ENCODE measurements at places on chromosomes 6 and 20.

DNA sequence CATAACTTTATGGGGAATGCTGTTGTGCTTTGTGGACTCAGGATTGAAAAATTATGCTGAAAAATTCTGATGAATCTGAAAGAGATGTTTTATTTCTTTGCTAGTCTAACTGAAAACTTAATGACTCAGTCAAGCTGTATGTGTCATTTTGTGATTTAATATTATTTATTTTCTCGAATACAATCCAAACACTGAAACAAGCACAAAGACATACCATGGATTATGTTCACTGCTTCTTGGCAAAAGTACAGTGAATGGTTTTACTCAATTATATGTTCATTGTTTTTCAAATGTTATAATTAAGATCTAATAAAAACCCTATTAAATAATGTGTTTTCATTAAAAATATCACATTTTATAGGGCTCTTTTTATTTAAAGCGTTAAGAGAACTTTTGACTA lies 330.6 kb upstream of the EPHA7 start:
- no peak for DNase-seq
- peaks cover 13% of the 10 kb centered on the region for H3K4me1 ChIP-seq
- no peak overlapping the region for H3K27ac ChIP-seq

DNA sequence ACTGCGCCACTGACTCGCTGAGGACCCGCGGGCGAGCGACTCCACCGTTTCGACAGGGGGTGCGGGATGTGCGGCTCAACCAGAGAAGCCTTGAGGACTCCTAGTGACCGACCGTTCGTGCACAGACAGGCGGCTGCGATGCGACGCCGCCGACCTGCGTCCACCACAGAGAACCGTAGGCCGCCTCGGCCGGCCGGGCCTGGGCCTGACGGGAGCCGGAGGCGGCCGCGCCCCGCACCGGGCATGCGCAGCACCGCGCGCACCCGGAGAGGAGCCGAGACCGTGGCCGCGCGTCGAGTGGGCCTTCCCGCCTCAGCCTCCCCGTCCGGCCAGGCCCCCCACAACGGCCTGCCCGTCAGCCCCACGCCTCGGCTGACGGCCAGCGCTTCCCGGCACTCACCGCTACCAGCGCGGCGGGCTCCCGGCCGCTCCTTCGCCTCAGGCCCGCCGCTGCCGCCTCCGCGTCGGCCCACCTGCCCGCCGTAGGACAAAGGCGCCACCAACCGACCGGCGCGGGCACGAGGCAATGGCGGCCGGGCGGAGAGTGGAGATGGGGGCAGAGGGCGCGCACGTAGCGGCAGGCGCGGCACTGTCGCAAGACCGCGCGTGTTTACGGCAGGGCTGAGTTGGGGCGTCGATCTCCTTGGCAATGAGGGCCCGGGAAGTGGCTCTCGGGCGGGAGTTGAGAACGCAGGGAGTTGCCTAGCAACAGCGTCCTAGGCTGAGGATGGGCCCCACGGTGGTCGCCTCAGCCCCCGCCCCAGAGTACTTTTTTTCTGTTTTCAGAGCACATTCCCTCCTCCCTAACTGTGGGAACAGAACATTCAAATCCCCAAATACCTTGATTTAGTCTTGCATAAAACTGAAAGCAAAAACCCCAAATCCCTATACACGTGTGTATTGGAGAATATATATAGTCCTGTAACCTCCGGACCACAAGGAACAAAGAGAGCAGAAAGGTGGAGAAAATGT lies at the start of gene NCOA5:
NCOA5 (minus strand) TSS at position 546 of the 972 bp plus-strand sequence. CDS start 10,538 bp downstream, outside the sequence.
- H3K27ac ChIP-seq = peak within 1 kb of the TSS; percentile 95
- H3K4me1 ChIP-seq = peaks cover 48% of the 10 kb centered on the region
- no peaks in the 10 kb centered on the region for H3K27me3 ChIP-seq
- peak; percentile 99 for DNase-seq
- H3K4me3 ChIP-seq = peak within 1 kb of the TSS; percentile 85
- no peaks in the 10 kb centered on the region for H3K36me3 ChIP-seq

DNA sequence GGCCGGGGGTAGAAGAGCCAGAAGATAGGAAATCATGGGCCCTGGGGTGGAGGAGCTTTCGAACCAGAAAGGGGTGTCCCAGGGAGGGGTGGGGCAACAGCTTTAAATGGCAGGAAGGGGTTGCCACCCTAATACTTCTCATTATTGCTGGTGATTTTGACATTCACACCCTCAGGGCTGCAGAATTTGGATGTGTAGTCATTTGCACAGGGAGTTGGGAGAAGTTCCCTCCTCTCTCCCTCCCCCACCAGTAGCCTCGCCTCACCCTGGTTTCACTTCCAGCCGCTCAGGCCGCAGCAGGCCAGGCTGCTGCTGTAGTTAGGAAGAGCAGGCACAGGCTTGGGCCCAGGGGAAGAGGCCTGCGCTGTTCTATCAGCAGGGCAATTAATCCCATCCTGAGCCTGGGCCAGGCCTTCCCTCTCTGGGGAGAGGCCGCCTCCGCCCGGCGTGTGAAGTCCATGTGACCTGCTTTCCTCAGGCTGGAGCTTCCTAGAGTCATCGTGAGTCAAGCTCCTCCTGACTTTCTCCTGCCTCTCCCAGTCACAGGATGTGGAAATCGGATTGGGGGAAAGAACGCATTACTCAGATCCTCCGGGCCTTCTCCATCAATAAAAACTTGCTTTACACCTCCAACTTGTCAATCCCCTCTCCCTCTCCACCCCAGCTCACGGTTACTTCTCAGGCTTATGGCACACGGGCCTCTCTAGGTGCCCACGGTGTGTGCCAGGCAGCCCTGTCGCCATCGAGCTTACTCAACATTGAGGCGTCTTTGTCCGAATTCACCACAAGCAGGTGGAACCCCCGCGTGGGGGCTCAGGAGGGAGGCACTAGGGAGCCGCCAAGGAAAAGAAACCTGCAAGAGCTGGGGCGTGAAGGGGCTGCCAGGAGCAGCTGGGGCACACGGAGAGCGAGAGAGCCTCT lies 7.8 kb downstream of the ADTRP start:
- no peak for DNase-seq
- no peaks in the 10 kb centered on the region for H3K27me3 ChIP-seq
- no peaks in the 10 kb centered on the region for H3K36me3 ChIP-seq
- peaks cover 73% of the 10 kb centered on the region for H3K4me1 ChIP-seq

DNA sequence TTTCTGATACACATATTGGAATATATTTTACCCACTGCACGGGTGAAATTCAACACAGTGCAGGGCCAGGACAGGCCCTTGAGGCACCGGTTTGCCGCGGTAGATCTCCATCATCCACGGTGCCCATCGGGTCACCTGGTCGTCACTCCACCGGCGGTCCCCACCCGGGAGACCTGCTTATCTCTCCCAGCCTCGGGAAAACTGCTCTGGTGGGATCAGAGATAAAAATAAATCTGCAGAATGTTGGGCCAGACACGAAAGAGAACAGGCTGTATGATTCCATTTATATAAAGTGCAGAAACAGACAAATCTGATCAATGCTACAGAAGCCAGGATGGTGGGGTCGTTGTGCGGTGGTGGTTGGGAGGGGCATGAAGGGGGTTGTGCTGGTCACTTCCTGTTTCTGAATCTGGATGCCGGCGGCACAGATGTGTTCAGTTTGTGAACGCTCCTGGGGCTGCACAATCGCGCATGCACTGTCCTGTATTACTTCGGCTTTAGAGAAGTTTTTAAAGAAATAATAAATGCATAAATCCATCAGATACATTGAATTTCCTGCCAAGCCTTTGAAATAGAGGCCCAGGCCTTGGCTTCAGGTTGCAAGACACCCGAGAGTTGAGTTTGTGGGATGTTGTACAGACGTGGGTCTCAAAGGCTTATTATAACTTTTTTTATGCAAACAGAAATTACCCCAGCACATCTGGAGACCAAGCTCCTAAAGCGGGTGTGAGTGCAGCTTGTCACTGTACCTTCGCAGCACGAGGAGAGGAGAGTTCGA lies 54.3 kb downstream of the ANKRD60 start:
- no peaks in the 10 kb centered on the region for H3K27me3 ChIP-seq
- DNase-seq = peak; percentile 51
- peaks cover 30% of the 10 kb centered on the region for H3K4me1 ChIP-seq
- H3K36me3 ChIP-seq = no peaks in the 10 kb centered on the region

DNA sequence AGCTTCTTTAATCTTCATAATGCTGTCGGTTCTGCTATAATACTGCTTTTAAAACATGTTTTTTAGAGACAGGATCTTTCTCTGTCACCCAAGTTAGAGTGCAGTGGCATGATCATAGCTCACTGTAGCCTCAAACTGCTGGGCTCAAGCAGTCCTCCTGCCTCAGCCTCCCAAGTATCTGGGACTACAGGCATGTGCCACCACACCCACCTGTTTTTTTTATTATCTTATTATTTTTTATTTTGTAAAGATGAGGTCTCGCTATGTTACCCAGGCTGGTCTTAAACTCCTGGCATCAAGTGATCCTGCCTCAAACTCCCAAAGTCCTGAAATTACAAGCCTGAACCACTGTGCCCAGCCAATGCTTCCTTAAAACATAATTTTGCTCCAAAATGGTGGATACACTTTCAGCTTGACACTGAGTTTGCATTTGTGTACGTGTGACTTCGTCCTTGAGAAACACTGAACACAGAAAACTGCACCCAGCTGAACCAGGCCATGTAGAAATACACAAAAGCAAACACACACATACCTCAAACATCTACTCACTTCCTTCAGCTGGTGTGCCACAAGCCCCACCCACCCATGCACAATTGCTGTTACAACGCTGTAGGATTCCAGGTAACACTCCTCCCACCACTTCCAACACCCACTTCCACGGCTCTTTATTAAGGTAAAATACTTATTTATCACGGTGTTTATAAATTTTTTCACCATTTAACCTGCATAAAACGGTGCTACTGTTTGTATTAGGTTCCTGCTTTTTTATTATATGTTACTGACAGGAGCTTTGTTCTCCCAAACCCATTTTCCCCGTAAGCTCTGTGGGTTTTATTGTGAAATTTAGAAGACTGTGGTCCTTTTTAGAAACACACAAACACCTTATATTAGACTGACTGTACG lies 109.1 kb downstream of the TSHZ2 start:
- H3K27ac ChIP-seq = no peak overlapping the region
- no peaks in the 10 kb centered on the region for H3K36me3 ChIP-seq
- H3K4me1 ChIP-seq = peaks cover 10% of the 10 kb centered on the region
- no peaks in the 10 kb centered on the region for H3K27me3 ChIP-seq
- no peak for DNase-seq
- no peak overlapping the region for H3K4me3 ChIP-seq

DNA sequence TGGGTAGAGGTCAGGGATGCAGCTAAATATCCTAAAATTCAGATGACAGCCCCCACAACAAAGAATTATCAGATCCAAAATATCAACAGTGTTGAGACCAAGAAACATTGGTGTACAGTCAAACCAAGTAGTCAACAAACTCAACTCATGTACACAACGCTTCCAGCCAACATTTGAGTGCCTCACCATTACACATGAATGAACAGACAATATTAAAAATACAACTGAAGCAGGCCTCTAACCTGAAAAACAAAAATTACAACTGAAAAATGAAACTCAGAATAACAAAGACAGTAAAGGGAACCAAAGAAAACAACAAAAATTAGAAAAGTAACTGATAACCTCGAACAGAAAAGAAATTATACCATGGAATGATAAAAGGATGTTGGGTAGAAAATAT lies 46.2 kb downstream of the HACE1 start:
- H3K4me1 ChIP-seq = no peaks in the 10 kb centered on the region
- H3K4me3 ChIP-seq = no peak overlapping the region
- no peak overlapping the region for H3K27ac ChIP-seq

- no peak for DNase-seq
- no peak overlapping the region for H3K27ac ChIP-seq
- H3K27me3 ChIP-seq = no peaks in the 10 kb centered on the region
- peaks cover 3% of the 10 kb centered on the region for H3K36me3 ChIP-seq
- H3K4me3 ChIP-seq = no peak overlapping the region
- peaks cover 5% of the 10 kb centered on the region for H3K4me1 ChIP-seq
These were observed 261.5 kb downstream of the C6orf118 start for GRCh38 chr6:165047952-165048351.

GRCh38 chr6:43275801-43276576 lies 22.1 kb upstream of the SLC22A7 start:
- no peak for DNase-seq
- peaks cover 23% of the 10 kb centered on the region for H3K27me3 ChIP-seq
- peaks cover 18% of the 10 kb centered on the region for H3K4me1 ChIP-seq

- no peak overlapping the region for H3K27ac ChIP-seq
- no peaks in the 10 kb centered on the region for H3K4me1 ChIP-seq
- no peak for DNase-seq
- H3K4me3 ChIP-seq = no peak overlapping the region
- no peaks in the 10 kb centered on the region for H3K36me3 ChIP-seq
- H3K27me3 ChIP-seq = peaks cover 21% of the 10 kb centered on the region
These were observed 461 bp upstream of the HNF4A start for GRCh38 chr20:44354979-44355497.

- no peak overlapping the region for H3K4me3 ChIP-seq
- no peaks in the 10 kb centered on the region for H3K36me3 ChIP-seq
- no peak overlapping the region for H3K27ac ChIP-seq
- DNase-seq = no peak
These were observed 41.7 kb downstream of the SLC24A3 start for GRCh38 chr20:19253916-19254820.

DNA sequence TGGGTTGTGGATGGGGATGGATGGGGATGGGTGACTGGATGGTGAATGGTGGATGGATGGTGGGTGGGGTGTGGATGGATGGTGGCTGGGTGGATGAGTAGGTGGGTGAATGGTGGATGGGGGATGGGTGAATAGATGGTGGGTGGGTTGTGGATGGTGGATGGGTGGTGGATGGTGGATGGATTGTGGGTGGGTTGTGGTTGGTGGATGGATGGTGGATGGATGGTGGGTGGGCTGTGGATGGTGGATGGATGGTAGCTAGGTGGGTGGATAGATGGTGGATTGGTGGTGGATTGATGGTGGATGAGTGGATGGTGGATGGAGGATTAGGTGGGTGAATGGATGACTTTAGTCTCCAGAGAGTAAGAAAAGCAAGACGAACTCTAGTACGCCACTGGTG lies 57.6 kb downstream of the YTHDF1 start:
- peaks cover 32% of the 10 kb centered on the region for H3K27me3 ChIP-seq
- no peaks in the 10 kb centered on the region for H3K36me3 ChIP-seq
- no peaks in the 10 kb centered on the region for H3K4me1 ChIP-seq
- no peak overlapping the region for H3K4me3 ChIP-seq
- peak; percentile 17 for DNase-seq
- no peak overlapping the region for H3K27ac ChIP-seq

DNA sequence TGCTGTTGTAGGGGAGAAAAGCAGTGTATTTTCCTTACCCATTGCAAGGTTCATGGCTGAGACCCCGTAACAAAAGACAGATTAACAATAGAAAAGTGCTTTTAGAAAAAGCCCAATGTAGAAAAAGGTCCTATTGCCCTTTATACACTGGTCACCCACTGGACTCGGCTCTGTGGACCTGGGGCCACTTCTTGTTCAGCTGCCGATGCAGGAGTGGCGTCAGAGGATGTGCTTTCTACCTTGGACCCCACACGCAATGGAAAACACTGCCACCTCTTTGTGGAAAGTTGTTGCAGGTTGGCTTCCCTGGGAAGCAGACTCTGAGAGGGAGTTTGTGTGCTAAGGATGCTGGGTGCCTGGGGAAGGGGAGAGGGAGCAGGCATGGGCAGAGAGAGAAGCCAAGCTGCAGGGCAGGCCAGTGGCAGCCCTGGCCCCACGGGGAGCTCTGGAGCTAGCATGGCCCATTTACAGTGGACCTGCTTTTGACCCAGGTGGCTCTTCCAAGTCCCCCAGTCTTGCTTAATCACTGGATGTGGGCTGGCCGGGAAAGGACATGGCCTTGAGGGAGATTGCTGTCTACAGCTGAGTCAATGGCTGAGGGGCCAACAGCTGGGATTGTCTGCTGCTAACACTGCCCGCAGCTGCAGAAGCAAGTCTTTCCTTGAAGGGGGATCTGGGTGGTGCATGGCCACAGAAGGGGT lies 142.9 kb downstream of the CDC5L start:
- H3K4me3 ChIP-seq = no peak overlapping the region
- no peaks in the 10 kb centered on the region for H3K36me3 ChIP-seq
- peaks cover 3% of the 10 kb centered on the region for H3K27me3 ChIP-seq
